H4 (cell line): ENCODE measurements at places on chromosomes 5 and 9. TPM values are rescaled to one million over a fixed set of nuclear protein-coding genes. Genes with fewer than 3 reads are reported as not detected.

GRCh38 chr5:59040024-59040803, 457.3 kb downstream of the RAB3C start:
- DNase-seq, result no peak

- peak; percentile 51 for DNase-seq
These were observed 23.0 kb downstream of the ABL1 start for GRCh38 chr9:130857864-130858738.

DNA sequence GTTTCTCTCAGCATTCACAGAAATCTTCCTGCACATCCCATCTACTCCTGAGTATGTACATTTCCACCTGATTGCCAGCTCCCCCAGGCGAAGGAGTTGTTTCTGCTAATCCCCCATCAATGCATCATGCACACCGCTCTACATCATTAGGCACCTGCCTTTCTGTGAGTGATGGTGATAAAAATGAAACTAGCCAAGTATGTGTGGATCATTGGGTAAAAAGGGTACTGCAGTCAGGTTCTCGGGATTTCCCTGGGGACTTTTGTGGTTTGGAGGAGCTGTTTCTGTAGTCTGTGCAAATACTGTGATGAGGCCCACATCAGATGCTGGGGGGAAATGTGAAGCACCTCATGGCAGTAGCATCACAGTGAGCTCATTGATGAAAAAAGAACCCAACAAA, 30.4 kb downstream of the CAMK4 start:
- DNase-seq, result no peak

DNA sequence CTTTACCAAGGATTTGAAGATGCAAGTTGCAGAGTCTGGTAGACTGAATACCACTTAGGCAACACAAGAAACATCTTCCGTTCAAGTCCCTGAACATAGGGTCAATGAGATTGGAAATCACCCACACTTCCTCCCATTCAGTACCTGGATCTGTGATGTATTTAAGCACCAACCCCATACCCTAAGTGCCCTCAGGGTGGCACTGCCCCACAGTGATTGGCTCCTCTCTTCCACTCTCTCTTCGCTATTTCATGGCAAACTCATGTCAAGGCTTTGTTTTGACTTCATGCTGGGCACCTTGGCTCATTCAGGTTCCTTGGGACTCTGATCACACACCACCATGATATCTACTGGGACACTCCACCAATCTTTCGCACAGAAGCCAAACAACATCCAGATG, 53.7 kb downstream of the GGTA1 start:
- DNase-seq, result no peak

DNA sequence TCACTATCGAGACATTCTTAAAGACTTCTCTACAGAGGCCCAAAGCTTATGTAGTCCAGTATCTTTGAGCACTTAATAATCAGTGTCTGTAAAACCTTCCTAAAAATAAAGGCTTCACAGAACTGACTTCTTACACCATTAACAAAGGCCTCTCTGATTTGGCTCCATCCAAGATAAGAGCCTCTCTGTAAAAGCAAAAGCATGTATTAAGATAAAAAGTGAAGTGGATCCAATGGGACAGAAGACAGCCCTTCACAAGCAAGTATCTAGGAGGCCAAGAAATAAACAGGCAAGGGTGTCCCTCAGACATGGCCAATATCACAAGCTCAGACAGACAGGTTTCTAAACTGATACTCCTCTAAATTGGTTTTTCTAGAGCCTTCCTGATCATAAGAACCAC, 11.9 kb downstream of the LHFPL2 start:
- no peak for DNase-seq

GRCh38 chr5:109816732-109817131, 127.0 kb downstream of the MAN2A1 start:
- DNase-seq, result no peak

DNA sequence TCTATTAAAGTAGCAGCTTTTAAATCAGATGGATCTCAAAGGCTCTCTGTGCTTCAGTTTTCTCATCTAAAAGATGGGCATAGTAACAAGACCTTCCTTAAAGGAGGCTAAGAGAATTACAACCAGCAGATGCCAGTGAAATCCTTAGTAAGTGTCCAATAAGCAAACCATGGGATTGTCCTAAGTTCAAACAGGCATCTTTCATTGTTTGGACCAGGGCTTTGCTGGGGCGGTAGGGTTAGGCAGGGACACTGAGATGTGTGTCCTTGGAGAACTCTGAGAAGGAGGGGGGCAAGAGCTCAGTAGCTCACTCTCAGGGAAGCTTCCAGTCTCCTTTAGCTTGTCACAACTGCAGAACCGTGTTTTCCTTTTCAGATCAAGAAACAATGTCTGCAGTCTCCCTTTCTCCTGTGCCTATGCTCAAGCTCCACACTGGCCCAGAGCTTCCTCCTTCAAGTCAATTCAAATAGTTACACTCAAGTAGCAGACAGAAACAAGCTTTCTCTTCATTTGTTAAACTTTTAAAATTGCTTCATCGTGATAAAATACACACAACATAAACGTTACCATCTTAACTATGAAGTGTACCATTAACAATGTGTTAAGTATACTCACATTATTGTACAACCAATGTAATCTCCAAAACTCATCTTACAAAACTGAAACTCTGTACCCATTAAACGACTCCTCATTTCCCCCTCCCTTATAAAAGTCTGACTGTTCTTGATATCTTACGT, 216.2 kb downstream of the PIK3R1 start:
- no peak for DNase-seq

DNA sequence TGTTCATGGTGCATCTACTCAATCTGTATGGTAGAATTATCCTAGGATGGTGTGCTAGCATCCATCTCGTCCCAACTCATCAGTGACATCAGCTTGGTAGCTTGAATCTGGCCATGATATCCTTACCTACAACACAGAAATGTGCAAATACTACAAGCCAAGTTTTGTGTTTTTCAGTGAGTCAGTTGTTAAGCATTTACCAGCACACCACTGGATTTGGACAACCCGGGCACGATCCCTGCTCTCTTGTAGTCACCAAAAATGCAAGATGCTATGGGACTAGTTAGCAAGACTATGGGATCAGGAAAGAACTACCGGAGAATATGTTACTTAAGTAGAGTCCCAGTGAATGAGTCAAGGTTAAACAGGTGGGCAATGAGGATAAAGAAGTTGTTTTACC, 32.1 kb upstream of the ZNF354B start:
- no peak for DNase-seq

- DNase-seq, result peak; percentile 50
These were observed 126.1 kb upstream of the WWC1 start for GRCh38 chr5:168165221-168165914.

DNA sequence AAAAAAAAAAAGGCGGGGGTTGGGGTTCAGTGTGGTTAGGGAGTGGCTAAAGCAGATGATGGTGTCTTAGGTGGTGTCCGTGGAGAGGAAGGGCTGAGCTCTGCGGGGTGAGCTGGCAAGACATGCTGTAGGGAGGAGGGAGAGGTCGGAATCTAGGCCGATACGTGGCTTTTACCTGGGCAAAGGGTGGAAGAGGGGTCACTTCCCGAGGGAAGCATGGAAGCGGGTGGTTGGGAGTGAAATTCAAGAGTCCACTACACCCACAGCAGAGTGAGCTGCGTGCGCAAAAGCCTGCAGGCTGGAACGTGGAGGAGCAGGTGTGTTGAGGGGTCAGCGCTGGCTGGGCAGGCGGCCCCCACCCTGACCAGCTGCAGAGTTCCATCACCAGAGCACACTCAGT, 17.8 kb downstream of the TBC1D9B start:
- no peak for DNase-seq

AQP7 gene
- 0.97 TPM in 1 of 2 replicates, not detected in the other for total RNA-seq

DNA sequence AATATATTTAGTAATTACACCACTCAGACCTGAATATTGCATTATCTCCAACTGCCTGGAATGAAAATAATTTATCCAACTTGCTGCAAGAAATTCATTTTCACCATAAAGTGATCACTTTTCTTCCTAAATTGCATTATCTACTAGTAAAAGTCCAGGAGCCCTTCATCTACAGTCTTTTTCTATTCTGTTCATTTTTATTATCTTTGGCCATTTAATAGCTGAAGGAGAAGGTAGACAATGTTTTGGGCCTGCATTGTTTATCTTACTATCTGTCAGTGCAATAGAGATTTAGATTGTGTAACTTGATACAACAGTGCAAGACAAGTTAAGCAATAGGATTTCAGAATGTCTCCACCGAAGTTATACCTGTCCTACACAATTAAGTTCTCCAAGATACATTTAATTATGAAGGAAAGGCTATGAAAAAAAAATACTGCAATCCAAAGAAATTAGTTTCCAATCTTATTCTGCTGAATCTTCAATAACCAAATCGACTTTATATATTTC, 1339.7 kb upstream of the CDH6 start:
- no peak for DNase-seq

LEAP2 gene
- total RNA-seq, result 0.08 and 0.25 TPM in 2 replicates

DNA sequence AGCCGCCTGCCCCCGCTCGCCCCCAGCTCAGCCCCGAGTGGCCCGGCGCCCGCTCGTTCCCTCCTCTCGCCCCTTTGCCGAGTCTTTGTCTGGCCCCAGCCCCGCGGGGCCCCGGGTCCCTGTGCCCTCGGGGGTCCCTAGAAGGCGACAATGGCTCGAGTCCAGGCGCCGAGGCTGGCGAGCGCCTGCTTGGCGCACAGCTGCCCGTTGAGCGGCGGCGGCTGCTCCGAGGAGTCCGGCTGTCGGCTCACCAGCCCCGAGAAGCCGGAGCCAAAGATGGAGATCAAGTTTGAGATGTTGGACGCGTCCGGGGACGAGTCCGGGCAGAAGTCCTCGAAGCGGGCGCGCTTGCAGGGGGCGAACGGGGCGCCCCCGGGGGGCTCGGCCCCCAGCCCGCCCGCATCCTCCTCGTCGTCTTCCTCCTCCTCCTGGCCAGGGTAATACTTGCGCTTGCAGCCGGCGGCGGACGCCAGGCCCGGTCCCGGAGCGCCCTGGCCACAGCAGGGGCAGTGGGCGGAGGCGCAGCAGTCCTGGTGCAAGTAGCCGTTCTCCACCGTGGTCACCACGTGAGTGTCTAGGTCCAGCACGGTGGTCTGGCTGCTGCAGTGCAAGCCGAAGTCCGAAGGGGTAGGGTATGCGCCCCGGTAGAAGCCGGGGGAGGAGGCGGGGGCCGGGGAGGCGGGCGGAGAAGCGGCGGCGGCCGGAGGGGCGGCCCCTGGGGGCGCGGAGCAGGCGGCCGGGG, 1.2 kb downstream of the IER5L start:
- no peak for DNase-seq

DNA sequence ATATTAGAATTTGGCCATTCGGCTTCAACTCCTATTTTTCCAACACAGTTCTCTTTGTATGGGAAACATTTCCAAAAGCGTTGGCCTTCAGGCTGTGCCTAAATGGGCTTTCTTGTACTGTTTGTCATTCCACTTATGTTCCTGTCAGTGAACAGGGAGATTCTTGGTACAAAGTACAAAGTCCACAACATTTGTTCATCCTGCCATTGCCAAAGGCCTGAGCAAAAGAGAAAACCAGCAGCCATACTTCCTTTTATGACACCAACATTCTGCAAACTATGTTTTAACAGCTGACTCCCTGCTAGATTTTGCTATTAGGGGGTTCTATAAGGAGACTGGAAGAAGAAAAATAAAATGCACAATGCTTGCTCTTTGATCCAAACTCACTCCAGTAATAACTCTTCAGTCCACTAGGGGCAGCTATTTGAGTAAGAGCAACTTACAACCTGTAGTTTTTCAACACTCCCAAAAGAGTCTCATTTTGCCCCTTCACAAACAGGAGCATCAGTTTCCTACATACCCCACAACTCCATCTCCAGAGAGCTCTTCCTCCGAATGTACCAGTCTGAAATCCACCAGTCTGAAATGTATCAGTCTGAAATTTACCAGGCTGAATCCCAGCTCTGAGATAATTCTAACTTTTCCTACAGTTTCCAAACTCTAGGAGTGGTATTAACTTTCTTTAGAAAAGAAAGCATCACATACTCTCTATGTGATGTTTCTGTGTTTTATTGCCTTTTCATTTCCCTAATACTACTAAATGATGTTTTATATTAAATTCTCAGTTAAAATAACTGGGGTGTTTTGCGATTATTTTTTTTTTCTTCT, 693.8 kb downstream of the DNAH5 start:
- DNase-seq, result peak; percentile 43

- DNase-seq, result no peak
These were observed 351.8 kb upstream of the ADAMTSL1 start for GRCh38 chr9:18122171-18122570.

- no peak for DNase-seq
These were observed 23.0 kb upstream of the MEIKIN start for GRCh38 chr5:131968396-131968954.

DNA sequence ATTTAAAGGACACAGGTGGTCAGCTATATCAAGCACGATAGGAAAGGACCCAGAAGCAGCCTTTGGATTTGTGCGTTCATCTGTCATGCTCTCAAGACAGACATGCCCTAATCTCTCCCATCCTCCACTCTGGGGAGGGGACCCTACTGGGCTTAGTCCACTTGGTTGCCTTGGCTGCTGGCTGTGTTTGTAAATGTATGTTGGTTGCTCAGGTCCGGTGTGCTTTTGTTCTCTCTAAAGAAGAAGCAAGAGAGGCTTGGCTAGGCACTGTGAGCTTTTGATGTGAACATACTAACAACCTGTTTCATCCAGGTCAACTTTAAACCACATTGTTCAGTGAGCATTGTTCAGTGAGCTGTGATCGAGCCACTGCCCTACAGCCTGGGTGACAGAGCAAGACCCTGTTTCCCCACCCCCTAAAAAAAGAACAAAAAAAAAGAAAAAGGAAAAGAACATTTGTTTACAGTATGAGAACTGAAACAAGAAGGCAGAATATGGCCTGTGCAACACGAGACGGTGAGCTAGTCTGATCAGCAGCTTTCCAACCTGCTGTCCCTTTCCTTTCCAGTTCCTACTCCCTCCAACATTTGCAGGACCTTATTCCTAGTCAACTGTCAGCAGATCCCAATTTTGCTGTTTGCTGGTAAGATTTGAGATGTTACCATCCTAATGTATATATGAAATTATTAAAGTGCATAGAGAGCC, 228.3 kb downstream of the ARHGAP26 start:
- DNase-seq, result no peak

TMEFF1 gene
- 0.31 and 1.2 TPM in 2 replicates for total RNA-seq

DNA sequence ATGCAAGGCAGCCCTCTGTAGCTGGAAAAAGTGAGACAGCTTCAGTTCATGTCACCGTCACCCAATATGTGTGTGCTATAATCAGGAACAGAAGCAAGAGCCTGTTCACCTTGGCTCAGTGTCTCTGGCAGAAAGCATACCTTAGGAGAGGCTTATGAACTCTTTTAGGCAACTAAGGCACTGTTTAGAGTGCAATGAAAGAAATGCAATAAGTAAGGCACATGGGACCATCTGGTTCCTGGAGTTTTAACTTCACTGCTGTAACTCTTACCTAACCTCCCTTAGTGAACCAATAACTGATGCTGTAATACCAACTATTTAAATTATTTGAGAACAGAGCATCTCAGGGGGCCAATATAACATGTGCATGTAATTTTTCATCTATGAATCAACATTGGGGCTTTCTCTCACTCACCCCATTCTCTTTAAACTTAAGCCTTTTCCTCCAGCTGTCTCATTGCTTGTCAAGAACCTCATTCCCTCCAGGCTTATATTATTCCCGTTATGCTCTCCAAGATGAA, 32.4 kb downstream of the C9 start:
- no peak for DNase-seq

- peak; percentile 78 for DNase-seq
These were observed 25.1 kb downstream of the GDNF start for GRCh38 chr5:37814699-37815098.
